ENCODE measurements at places on chromosomes 2 and 18. TPM values are rescaled to one million over a fixed set of nuclear protein-coding genes. Genes with fewer than 3 reads are reported as not detected.
A peak's percentile ranks its signal among the peaks of the same experiment; 100 is the strongest.

DNA sequence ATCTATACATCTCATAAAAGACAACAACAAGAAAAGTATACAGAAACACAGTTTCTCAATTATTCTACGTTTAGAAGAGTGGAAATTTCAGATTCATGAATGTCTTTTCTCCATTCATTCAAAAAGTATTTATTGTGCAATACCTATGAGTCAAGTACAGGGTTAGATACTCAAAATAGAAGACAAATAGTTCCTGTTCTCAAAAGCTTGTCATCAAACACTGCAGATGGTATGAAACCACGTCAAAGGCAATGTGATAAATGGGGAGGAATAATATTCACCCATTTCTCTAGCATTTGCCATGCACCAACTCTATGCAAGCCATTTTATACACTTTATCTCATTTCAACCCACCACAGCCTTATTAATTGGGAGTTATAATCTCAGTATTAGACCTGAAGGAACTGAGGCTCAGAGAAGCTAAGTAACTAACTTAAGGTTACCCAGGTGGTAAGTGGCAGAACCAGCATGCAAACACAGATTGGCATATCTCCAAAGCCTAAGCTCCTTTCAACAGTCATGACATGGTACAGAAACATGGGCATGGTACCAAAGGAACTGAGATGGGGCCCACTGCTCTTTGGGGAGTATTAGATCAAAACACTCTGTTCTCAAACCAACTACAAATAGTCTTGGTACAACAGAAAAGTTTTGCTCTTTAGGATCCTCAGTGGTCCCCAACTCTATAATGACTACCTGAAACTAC is 67.2 kb upstream of the NPAS2 start:
- peak; percentile 81 for DNase-seq

DNA sequence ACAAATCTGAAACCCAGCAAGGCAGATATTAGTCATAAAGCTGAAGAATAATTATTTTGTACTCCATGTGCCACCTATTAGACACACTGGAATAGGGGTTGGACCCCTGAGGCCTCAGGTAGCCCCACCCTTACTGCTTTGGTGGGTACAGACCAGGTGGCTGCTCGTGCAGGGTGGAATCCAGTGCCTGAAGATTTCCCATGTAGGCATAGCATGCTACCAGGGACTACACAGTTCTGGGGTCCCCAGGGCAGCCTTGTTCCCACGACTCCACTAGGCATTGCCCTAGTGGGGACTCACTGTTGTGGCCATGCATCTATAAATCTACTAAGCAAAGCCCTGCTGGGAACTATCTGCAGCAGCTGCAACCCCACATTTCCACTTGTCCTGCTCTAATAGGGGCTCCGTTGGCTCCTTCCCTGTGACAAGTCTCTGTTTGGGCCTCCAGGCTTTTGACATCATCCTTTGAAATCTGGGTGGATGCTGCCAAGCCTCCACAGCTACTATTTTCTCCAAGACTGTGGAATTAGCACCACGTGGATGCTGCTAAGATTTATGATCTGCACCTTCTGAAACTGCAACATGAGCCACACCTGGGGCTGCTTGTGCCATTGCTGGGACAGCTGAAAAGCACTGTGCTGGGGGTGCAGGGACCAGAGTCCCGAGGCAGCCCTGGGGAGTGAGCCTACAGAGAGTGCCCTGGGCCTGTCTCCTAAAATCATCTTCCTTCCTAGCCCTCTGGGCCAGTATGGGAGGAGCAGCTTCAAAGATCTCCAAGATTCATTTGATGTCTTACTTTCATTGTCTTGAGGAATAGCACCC is 303.8 kb downstream of the FSIP2 start:
- DNase-seq: no peak

- DNase-seq: no peak
These were observed 11.1 kb downstream of the PROC start for GRCh38 chr2:127429291-127429690.

DNA sequence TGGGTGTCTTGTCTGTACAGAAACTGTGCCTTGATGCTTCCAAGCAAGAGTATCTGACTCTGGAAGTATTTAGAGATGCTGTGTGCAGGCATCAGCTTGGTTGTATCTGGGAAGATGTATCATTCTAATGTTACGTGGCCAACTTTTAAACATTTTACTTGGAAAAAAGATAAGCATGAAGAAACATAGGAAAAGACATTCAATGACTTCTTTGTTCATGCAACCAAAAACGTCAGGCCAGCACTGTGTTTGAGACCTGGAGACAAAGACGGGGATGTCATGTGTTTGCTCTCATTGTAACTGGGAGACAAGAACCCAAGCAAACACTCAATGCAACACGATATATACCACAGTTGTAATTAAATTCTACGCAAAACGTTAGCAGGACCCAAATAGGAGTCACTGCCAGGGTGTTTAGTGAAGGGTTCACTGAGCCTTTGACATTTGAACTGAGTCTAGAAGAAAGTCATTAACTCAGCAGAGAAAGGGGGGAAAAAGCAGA is 8.9 kb upstream of the SESTD1 start:
- DNase-seq: peak; percentile 29

The SYT4 gene
- total RNA-seq: 1.9 TPM

The TM4SF20 gene
- 2.4 TPM for total RNA-seq

The RND3 gene
- total RNA-seq: 222 TPM
